Stimulated activated CD4-positive, alpha-beta T cell treated with anti-CD3 and anti-CD28 coated beads, Interleukin-12 subunit alpha, Interleukin-12 subunit beta, amount 100 ng/mL, for 48 hours (primary cell): ENCODE measurements at places on chromosomes 3 and 15.
A peak's percentile ranks its signal among the peaks of the same experiment; 100 is the strongest.

- DNase-seq: no peak
Observed at GRCh38 chr3:52879090-52879489, 18.3 kb downstream of the STIMATE start.

DNA sequence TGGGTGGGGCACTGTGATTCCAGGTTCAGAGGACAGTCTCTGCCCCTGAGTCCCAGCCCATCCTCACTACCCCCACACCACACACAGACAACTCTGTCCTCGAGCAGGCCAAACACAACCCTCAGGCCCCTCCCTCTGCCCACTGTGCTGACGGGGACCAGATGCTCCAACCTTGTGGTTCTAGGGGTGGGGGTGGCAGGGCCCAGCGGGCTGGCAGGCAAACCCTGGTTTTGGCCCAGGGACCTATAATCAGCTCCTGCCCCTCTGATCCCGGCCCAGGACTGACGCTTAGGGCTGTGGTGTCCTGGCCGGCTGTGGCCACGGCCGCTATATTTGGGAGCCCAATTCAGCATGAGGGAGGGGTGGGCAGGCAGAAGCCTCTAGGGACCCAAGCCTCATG lies 5.0 kb upstream of the MYL3 start:
- DNase-seq: no peak

DNA sequence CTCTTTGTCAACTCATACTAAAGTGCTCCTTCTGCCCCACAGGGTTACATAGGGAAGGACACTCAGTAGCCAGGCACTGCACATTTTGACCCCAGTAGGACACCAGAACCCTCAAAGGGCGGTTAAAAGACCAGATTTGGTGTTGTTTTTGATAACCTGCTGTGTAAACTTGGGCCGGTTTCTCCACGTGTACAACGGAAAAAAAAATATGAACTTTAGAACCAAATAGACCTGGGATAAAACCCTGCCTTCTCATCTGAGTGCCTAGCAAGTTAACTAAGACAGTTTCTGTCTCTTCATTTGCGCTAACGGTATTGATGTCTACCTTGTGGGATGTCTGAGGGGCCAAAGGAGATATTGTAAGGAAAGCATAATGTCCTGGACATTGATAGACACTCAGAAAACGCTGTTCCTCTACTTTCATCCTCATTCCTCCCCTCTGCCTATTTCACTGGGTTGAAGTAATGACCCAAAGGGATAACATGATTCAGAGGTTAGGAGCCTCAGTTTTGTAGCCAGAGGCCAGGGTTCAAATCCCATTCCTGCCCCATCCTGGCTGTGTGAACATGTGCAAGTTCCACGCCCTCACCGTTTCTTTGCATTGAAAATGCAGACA lies 155.9 kb upstream of the LPP start:
- no peak for DNase-seq

DNA sequence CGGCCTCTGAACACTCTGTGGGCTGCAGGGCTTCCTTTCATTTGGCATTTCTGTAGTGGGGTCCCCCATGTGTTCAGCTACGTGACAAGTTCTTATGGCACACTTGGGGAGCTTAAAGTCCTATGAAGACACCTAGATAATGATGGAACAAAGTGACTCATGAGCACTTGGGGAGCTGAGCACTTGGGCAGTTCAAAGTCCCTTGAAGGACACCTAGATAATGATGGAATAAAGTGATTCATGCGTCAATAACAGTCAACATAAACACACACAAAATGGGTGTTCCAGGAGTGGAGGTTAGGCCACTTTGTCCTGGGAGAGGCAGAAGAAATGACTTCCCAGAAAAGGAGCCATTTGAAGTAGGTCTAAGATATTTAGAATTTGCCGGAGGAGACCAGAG lies 66.6 kb downstream of the LDHAL6B start:
- DNase-seq: no peak

- DNase-seq: no peak
Observed at GRCh38 chr3:108102420-108103039, 11.7 kb upstream of the CD47 start.

GRCh38 chr15:88920186-88920891 lies 7.2 kb upstream of the MFGE8 start:
- DNase-seq: no peak

DNA sequence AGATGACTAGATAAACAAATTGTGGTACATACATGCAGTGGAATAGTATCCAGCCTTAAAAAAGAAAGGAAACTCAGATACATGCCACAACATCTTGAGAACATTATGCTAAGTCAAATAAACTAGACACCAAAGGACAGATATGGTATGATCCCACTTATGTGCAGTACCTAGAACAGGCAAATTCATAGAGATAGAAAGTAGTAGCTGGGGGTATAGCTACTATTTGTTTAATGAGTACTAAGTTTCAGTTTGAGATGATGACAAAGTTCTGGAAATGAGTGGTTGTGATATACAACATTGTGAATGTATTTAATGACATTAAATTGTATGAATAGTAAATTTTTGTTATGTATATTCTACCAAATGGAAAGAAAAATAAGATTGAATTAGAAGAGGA lies 477.2 kb upstream of the CFAP20DC start:
- DNase-seq: no peak

DNA sequence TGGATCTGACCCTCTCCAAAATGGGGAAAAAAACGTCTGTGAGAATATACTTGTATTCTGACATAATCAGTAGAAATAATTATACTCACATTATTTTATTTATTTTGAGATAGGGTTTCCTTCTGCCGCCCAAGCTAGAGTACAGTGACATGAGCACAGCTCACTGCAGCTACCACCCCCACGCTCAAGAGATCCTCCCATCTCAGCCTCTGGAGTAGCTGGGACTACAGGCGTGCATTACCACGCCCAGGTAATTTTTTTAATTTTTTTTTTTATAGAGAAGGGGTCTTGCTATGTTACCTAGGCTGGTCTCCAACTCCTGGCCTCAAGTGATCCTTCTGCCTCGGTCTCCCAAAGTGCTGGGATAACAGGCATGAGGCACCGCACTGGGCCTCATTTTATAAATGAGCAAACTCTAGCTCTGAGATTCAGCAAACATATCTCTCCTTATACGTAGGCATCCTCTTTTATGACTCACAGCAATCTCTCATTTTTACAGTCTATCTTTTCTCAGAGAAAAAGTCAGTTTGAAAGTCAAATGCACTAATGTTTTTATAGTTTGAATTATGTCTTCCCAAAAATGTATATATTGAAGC lies 989 bp upstream of the VGLL3 start:
- no peak for DNase-seq

DNA sequence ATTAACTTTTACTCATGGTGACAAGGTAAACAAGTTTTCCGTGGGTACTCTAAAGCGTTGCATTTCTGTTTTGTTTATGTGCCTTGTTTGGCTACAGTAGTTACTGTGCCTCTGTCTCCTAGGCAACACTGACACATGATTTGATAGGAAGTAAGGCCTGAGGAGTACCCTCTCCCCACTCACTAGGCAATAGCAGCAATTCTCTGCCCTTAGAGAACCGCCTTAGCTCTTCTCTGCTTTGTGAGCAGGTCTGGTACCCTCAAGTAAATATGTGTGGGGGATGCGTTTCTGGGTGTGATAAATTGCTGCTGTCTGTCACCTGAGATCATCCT lies at the start of gene IL5RA:
IL5RA (minus strand) TSS at position 76 of the 332 bp plus-strand sequence. CDS start 5,390 bp downstream, outside the sequence.
- DNase-seq: no peak

GRCh38 chr3:16741103-16741758 lies 136.0 kb upstream of the DAZL start:
- peak; percentile 15 for DNase-seq

- DNase-seq: no peak
Observed at GRCh38 chr3:64016941-64017620, 6.2 kb downstream of the PSMD6 start.

DNA sequence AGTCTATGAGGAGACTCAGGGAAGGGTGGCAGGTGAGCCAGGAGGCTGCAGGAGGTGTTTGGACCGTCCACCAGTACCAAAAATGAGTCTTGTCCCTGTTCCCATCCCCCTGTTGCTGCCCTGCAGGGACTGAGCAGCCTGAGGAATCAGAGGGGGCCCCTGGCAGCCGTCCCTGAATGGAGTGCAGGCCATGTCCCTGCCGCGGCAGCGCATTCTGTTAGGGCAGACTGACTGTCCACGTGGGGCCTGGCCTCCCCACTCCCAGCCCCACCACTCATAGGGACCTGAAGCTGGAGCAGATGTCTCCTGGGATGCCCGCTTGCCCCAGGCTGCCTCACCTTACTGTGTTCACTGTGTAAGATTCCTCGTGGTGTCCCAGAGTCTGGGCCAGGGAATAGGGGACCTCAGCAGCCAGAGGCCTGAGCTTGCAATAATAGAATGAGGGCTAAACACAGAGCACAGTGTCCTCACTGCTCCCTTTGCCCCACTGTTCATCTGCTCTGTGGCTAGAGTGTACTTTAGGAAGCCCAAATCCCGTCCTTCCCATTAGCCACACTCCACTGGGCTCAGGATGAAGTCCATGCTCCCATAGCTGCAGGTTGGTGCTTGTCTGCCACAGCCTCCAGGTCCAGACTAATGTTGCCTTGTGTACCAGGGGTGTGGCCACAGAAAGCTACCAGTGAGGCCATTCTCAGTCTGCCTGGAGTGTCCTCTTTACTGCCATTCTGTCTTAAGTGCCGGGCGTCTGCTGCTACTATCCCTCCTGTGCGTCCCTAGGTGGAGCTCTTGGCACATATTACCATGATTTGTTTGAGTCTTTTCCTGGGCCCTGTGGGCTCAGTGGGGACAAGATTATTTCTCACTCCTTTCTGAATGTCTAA lies 63.2 kb downstream of the HCN4 start:
- DNase-seq: no peak

DNA sequence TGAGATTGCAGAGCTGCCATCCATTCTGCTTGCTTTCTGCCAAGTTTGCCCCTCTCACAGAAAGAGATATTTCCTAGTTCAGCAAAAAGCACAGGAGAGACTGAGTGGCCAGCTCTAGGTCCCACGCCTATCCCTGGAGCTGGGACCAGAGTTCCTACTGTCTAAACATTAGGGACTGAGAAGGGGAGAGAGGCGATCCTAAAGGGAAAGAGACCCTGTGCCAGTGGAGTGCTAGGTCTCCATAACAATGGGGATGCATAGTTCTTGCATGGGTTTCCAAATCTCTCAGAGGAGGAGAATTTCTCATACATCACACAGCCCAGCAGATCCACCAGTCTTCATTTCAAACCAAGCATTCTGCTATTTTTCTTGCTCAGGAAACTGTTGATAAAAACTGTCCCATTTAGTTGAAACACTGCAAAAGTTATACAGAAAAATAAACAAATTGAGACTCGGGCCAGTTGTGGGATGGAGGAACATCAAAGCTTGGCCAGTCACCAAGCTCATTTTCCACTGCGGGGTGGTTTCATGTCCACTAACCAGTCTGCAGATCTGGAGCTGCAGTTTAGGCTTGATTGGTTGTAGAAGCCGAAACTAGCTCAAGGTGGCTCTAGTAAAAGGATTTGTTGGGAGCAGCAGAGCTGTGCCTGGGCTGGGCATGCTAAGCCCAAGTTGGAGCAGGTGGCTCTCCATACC lies 62.7 kb downstream of the EEFSEC start:
- DNase-seq: no peak

- no peak for DNase-seq
Observed at GRCh38 chr3:16013568-16013967, 160.9 kb upstream of the GALNT15 start.

GRCh38 chr3:359672-360071 lies 163.1 kb downstream of the CHL1 start:
- DNase-seq: no peak

DNA sequence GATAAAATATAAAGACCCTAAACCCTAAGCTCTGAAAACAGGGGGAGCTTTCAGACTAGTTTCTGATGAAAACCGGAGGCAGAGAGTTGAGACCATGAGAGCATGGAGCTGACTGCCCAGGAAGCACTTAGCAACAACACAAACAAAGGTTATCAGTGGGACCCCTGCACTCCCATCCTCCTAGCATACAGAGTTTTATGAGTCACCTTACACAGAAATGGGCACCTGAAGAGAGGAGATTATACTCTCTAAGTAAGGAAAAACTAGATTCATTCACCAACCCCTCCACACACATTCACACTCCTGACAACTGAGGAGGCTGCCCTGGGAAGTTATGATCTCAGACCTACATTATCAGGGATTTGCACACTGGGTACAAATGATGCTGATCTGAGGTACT lies 261.7 kb downstream of the ULK4 start:
- DNase-seq: no peak

DNA sequence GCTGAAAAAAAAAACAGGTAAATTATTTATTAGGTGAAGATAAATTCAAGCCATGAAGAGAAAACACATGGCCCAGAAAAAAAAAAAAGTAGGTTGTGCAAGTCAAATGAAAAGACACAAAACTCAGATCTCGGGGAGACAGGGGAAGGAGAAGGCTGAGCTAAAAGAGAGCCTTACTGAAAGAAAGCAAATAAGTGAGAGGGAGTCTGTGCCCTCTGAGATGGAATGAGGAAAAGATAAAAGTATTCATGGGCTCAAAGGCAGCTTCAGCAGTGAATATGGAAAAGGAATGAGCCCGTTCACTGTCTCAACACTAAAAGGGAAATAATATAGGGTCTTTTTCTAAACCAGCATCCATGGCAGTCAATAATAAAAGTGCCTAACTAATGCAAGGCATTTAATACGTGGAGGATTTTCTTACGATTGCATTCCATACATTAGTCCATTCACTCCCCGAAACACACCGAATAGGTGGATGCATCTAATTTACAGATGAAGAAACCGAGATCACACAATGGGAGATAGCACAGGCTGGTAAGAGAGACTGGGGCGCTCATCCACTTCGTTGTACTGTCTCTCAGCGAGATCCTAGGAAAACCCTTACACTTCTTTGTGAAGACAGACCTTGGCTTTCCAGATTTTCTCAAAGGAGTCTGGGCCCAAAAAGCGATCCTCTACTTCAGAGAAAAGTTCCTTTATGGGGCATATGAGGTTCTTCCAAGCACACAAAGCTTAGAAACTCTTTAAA lies 1.1 kb downstream of the TFDP2 start:
- DNase-seq: no peak

DNA sequence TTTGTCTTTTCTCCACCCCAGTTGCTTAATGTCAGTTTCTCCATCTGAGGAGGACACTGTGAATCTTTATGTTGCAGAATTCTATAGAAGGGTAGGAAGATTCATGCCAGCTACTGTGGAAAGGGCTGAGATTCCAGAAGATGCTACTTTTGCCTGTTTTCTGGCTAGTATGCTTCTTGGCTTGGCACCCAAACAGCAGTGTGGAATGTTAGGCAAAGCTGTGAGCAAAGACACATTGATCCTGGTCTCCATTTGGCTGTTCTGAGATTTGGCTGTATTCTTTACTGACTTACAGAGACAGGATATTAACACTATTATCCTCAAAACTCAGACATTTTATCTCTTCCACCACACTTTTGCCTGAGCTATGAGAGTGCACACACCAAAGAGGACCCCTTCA lies 39.3 kb downstream of the PDHB start:
- no peak for DNase-seq

- no peak for DNase-seq
Observed at GRCh38 chr3:124926426-124927101, 8.0 kb downstream of the MUC13 start.

GRCh38 chr3:63245726-63246241 lies 32.3 kb upstream of the SYNPR start:
- no peak for DNase-seq

DNA sequence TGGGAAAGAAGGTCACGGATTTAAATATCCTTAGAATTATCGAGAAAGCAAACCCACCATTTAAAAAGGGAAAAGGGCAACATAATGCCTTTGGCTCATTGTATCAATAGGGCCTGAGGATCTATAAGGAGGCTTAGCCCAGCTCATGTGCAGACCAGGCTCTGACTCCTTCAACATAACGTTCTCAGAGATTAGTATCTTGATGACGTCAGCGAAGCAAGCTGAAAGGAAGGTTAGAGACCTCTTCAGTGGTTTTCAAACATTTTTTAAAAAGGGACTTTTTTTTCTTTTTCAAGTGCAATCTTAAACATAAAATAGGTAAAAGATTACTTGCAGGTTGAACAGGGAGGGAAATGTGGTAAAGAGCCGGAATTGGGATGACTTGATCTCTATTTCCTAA lies 463.9 kb upstream of the ADAMTS9 start:
- no peak for DNase-seq
